Kidney epithelial cell (primary cell): ENCODE measurements at places on chromosomes 5 and 9. TPM values are rescaled to one million over a fixed set of nuclear protein-coding genes. Genes with fewer than 3 reads are reported as not detected.

- no peak for DNase-seq
Measured at GRCh38 chr5:81513982-81514381, 120.0 kb upstream of the ACOT12 start.

ANKRD18A gene
- 2.4 TPM in 2 replicates for total RNA-seq

GRCh38 chr5:56291661-56292374 lies 58.7 kb upstream of the ANKRD55 start:
- DNase-seq: no peak

GRCh38 chr9:101650142-101650541 lies 55.4 kb upstream of the PPP3R2 start:
- DNase-seq: no peak

BASP1 gene
- total RNA-seq: 101 and 120 TPM in 2 replicates

GRCh38 chr9:5897851-5898250 lies 7.2 kb downstream of the MLANA start:
- no peak for DNase-seq

GRCh38 chr5:133072021-133072420 lies 20.2 kb downstream of the HSPA4 start:
- no peak for DNase-seq

GRCh38 chr5:102511666-102512065 lies 12.9 kb upstream of the SLCO6A1 start:
- no peak for DNase-seq

DNA sequence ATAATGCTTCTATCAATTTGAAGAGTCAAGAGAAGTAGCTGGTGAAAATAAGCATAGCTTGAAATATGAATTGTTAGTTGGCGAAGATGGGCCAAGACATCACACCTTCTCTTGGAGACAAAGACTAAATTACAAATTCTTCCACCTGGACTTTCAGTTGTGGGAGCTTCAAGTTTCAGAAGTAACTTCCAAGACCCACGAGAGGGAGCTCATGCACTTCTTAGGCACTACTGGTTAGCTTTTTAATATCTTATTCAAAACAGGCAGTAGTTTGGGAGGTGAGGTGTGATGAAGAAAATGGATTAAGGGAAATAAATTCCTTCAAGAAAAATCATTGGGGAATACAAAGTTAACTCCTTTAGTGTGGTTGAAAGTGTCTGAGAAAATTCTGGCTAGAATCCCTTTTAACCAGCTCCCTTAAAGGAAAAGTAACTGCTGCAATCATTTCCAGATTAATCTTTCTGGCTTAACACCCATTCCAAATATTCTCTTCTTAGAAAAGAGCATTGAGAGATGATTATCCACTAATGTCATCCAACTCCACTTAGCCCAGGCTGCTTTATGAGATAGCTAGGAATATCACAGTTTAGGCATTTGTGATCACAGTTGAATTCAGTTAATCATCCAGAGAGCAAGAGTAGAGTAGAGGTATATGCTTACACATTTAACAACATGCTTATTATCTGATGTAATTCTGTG lies 139.5 kb upstream of the DMRTA1 start:
- peak; percentile 41 for DNase-seq

DNA sequence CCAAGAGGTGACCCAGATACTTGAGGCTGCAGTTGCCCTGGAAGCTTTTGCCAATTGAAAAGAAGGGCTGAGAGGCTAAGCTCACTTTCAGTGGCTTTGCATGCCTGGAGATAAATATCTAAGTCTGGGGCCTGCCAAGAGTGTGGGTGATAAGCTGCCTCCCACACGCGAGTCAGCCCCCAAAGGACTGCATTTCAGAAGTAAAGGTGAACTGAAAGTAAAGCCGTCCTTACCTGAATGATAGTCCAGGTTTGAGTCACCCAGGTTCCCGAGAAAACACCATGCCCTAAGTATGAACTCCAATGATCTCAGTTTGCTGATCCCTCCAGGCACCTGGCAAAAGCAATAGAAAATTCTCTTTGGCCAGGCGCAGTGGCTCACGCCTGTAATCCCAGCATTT lies 22.5 kb upstream of the N4BP3 start:
- DNase-seq: no peak
